ENCODE measurements at places on chromosomes 5 and 9.

DNA sequence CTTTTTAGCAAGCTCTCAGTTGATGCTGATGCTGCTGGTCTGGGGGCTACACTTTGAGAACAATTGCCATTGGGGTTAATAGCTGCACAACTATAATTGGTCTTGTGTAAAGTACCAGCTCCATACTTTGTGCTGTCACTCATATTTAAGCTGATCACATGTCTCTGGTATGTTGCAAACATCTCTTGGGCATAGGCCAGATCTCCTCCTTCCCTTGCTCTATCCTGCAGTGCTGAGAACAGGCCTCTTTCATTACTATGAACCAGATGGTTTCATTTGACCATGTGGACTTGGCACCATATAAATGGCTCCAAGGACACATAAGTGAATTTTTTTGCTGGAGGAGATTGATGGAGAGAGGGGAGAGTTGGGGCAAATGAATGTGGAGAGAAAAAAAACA lies 48.4 kb downstream of the DMRT2 start:
- DNase-seq: no peak

DNA sequence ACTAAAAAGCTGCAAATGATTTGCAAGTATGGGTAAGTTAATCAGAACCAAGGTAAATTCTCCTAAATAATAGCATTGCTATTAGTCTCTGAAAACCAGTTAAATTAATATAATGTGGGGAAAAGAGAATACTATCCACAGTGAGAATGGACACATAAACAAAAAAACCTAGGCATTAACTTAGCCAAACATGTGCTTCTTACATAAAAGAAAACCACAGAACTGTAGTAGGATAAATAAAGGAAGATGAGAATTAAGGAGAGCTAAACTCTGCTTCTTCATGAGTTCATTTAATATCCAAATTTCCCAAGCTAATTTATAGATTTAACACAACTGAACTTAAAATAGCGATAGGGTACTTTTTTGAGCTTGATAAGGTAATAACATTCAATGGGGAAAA lies 31.8 kb downstream of the ABCA1 start:
- no peak for DNase-seq

DNA sequence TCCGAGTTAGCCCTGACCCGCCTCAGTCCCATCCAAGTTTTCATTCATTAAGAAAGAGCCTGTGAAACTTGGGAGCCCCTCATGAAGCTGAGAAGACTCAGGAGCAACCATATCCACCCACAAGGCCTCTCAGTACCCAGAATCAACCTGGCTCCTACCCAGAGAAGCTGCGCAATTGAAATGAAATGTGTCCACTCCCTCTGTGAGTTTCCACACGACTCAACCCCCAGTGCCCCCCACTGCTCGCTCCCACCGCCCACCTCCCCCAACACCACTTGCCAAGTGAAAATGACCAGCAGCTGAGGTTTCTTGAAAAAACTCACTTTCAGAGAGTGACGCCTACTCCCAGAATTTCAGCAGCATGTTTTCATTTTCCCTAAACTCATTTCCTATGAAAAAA lies 104.6 kb downstream of the CDK5RAP2 start:
- DNase-seq: no peak

- DNase-seq: no peak
These were observed 43.8 kb downstream of the WDR36 start for GRCh38 chr5:111135946-111136345.

- DNase-seq: no peak
These were observed 60.8 kb upstream of the IRX4 start for GRCh38 chr5:1943481-1943880.

DNA sequence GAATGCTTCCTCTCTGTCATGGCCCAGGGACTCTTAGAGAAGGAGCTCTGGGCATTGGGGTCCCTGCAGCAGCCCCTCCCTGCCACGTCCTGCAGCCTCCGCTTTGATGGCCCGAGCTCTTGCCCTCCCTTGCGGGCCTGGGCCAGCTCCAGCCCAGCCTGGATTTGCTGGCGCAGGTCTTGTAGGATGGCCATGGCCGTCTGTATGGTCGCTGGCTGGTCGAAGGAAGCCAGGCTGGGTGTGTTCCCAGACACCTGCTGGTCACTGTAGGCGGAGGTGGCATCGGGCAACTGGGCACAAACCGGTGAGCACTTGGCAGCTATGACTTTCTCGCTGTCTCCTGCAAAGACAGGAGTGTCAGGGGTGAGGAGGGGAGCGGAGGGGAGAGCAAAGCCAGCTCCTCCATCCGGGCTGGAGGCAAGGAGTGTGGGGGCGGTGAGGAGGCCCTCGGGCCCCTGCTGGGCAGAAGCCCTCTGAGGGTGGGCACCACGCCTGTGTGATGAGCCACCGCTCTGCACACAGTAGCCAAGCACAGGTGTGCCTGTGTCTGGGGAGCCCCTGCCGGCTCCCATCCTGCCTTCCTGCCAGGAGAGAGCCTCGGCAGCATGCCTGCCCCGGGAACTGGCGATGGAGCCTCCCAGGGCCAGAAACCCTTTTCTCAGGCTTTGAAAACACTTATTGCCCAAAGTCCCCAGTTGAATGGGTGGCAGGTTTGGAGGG lies 12.4 kb downstream of the CCDC187 start:
- no peak for DNase-seq

DNA sequence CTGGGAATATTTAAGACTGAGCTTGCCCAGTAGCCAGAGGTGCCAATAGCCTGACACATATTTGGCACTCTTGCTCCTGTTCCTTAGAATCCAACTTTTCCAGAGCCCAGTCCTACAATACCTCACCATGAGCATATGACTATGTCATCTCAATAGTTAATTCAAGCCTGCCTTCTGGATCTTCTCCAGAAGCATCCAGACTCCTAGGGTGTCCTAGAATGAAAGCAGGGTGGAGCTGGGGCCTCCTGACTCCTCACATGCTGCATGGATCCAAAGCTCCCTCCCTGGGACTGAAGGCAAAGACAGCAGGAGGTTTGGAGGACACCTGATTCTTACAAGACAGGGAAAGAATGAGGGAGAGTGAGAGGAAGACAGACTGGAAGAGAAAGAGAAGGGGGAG lies 37.9 kb downstream of the SH3TC2 start:
- DNase-seq: no peak

- DNase-seq: no peak
These were observed 24.2 kb downstream of the KCNIP1 start for GRCh38 chr5:170527991-170528390.

DNA sequence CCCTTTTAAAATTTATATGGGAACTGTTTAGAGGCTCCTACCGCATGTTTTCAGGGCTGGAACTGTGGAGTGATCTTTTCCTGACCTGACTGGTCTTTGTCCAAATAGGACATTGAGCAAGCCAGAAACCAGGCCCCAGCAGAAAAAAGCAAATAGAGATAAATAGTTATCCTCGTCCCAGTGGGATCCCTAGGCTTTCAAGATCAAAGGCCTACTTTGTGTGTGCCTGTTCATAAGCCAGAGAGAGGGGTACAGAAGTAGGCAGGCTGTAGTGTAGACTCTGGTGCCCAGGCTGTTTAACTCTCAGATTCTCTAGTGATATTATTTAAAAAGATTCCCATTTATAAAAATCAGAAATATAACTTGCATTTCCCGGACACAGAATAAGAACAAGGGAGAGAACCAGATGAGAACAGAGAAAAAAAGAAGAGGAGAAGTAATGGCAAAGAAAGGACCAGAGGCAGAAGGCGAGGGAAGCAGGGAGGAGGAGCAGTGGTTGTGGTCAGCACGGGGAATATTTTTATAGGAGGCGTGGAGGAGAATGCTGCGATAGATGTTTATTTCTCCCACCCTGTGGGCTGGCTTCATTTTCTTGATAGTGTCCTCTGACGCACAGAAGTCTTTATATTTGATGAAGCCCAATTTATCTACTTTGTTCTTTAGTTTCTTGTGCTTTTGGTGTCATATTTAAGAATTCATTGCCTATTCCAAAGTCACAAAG lies 101.2 kb downstream of the AOPEP start:
- DNase-seq: no peak

DNA sequence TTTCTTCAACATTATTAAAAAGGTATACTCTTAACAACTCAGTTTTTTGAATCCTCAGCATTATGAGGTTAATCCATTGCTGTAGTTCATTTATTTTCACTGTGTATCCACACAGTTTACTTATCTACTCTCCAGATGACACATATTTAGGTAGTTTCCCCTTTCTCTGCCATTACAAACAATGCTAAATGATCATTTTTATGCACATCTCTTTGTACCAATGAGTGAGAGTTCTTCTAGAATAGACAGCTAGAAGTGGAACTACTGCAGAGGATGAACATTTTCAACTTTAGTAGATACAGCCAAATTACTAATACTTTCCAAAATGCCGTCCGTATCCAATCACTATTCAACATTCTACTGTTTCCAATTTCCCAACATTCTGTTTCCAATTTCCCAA lies 11.5 kb downstream of the AFF4 start:
- DNase-seq: no peak

DNA sequence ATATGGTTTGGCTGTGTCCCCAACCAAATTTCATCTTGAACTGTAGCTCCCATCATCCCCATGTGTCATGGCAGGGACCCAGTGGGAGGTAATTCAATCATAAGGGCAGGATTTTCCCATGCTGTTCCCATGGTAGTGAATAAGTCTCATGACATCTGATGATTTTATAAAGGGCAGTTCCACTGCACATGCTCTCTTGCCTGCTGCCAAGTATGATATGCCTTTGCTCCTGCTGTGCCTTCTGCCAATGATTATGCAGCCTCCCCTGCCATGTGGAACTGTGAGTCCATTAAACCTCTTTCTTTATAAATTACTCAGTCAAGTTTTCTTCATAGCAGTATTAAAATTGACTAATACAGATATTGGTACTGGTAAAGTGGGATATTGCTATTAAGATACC lies 42.4 kb downstream of the MARCHF11 start:
- DNase-seq: no peak

GRCh38 chr5:61784341-61784740 lies 452.3 kb downstream of the ZSWIM6 start:
- DNase-seq: no peak

GRCh38 chr9:39588500-39589137 lies 233.2 kb downstream of the SPATA31A1 start:
- no peak for DNase-seq

GRCh38 chr9:23783509-23783908 lies 42.5 kb downstream of the ELAVL2 start:
- DNase-seq: no peak

DNA sequence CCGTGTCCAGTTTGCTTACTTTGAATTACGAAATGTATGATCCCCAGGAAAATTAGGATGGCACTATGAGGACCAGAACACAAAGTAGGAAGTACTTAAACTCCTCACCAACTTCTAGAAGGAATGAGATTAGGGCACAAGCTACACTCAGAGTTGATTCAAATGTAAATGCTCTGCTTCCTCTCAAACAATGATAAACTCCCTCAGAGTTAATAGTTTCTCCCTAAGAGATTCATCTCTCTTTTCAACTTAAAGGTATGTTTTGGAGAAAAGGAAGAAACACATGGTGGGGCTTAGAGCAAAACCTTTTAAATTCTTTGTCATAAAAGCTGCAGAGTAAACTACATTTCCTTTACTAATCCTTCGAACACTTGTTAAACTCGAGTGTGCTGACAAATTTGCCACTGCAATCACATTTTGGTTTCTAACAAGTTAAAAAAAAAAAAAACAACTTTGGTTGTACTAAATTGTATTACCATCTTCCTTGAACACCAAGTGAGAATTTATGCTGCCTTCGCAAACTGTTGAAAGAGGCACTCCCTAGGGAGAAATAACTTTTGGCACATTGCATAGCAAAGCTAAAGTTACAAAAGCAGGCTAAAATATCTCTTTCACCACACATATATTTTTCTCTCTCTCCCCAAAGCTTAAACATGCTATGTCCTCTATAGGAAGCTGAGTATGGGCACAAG lies 66.6 kb downstream of the DENND1A start:
- DNase-seq: no peak

DNA sequence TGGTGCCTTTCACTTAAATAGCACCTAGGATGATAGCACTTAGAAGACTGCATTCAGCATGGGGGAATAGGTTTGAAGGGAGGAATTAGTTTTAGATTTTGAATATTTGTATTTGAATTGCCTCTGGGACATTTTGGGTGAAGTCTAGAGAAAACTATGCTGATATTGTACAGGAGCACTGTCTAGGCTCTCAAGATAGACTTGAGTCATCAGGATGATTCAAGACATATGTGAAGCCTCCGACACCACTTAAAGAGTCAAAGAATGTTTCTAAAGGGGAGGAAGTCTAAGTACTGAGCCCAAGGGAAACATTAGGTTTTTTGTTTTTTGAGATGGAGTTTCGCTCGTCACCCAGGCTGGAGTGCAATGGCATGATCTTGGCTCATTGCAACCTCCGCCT lies 63.9 kb upstream of the CCDC180 start:
- DNase-seq: no peak

- no peak for DNase-seq
These were observed 138.0 kb upstream of the EFNA5 start for GRCh38 chr5:107808671-107809137.

GRCh38 chr5:147743678-147744374 lies 38.7 kb downstream of the JAKMIP2 start:
- no peak for DNase-seq

DNA sequence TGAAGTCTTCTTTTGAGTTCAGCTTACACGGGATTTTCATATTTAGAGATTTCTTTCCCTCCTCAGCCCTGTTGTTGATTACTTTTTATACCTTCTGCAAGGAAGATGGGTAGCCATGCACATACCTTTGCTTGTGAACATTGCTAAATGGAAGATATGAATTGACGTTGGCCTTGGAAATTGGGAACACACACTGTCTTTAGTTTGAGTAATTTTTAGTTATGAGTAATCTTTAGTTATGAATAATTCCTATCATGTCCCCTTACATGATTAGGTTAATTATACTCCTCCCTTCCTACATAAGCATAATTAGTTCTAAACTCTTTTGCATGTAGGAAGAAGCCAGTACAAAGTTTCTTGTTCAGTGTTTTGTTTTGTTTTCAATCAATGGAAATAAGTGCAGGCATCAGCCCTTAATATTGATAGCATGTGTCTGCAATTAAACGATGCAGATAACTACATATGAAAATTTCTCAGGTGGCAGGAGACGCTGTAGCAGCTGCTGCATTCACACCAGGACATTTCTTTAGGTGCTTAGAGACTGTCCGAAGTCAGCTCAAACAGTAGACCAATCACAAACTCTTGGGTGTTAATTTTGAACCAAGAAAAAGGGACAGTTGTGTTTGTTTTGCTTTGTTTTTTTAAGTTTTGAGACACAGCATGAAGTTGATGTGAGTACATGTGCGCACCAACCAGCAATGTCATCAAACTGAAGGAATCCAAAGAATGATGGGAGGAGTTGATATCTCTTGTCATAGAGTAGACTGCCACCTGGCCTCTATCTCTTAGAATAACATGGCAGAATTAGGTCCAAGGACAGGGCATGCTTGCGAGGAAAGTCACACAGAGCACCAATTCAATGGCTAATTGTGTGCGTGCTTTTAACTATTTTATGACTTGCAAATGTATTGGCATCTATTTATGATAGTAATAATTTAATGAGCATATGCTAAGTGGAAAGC lies 51.4 kb downstream of the SMARCA2 start:
- DNase-seq: no peak

DNA sequence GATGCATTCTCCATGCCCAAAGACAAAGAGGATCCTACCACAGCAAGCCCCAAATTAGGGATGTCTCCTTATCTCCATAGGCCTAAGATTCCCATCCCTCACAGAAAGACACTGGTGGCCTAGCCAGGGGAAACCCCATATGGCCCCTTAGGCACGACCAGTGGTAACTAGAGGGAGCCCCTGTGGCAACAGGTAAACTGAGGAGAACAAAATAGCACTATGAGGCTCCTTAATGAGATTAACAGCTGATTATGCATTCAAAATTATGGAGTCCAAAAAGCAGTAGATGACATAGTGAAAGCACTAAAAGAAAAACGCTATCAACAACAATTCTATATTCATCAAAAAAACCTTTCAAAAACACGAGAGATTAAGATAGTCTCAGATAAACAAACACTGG lies 234.0 kb downstream of the DIRAS2 start:
- no peak for DNase-seq
